Activated T-helper 1 cell treated with Interleukin-2 at 50 U/mL for 16 hours (primary cell): ENCODE measurements at places on chromosomes 6 and 20.

GRCh38 chr6:112827793-112828192, 480.7 kb downstream of the RFPL4B start:
- DNase-seq = no peak

GRCh38 chr6:141624301-141624700, 508.4 kb upstream of the GJE1 start:
- DNase-seq = no peak

GRCh38 chr6:18207438-18207837, 52.2 kb downstream of the KDM1B start:
- no peak for DNase-seq

- no peak for DNase-seq
Measured at GRCh38 chr20:31808481-31808880, 10.7 kb upstream of the MYLK2 start.

DNA sequence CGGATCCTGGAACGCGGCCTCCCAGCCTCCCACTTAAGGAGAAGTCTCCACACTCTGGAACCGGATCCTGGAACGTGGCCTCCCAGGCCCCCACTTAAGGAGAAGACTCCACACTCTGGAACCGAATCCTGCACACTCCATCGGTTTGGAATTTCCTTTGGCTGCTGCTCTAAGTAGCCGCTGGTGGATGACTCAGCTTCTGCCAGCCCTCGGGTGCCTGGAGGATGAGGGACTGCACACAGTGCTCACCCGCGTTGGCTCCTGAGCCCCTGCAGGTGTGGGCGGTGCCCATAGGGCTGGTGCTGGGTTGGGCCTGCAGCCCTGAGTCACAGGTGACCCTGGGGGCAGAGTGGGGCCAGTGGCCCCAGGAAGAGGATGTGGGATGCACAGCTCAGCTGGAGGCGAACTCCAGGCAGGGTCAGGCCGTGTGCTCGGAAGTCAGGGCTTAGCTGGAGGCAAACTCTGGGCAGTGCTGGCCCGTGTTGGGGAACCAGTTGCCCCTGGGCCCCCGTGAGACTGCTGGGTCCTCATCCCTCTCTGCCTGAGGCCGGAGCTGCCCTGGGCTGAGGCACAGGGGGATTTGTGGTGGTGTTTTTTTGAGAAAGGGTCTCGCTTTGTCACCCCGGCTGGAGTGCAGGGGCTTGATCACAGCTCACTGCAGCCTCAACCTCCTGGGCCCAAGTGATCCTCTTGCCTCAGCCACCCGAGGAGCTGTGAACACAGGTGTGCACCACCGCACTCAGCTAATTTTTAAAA, 13.9 kb upstream of the TNFRSF6B start:
- no peak for DNase-seq

- DNase-seq = no peak
Measured at GRCh38 chr6:2658788-2659187, 91.9 kb downstream of the MYLK4 start.

DNA sequence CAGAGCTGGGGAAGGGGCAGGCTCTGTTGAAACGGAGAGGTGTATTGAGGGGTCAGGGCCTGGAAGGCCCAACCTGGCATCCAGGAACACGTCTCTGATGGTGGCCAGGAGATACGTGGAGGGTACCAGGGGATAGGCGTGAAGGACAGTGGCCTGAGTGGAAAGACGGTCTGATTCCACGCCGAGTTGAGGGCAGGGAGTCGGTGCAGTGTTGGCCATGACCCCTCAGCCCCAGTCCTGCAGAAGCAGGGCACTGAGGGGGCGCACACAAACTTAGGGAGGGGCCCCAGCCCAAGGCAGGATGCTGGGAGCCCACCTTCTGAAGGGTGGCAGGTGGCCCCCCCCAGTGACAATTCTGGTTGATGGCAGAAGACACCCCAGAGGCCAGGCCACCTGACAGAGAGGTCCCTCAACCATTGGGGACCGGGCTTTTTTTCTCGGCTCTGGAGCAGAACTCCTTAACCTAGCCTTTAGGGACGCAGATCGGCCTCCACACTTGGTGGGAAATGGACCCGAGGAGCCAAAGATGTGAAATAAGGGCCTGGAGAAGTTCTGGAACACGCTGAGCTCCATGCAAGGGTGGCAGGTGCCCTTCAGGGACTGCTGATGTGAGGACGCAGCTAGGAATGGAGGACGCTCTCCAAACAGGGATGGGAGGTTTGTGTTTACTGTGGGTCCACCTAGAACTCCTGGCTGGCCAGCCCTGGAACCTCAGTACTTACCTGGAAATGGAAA, 91.0 kb downstream of the TMEM242 start:
- no peak for DNase-seq

DNA sequence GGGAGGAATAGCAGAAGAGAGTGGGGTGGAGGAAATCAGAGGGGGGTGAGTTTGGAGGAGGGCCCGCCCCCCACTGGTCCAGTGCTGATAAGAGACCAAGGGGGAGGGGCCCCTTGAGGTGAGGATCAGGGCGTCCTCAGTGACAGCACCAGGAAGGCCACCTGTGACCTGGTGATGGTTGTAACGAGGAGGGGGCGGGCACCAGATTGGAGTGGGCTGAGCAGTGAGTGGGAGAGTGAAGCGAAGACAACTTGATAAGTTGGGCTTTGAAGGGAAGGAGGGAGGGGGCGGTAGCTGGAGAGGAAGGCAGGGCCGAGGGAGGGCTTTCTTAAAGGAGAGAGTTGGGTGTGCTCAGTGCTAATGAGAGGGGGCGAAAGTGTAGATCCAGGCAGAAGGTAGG, 30.7 kb downstream of the CDH22 start:
- no peak for DNase-seq

GRCh38 chr20:51766994-51767866, 960 bp downstream of the ATP9A start:
- DNase-seq = no peak

GRCh38 chr6:32244946-32245398, 21.1 kb upstream of the NOTCH4 start:
- DNase-seq = peak; percentile 47

DNA sequence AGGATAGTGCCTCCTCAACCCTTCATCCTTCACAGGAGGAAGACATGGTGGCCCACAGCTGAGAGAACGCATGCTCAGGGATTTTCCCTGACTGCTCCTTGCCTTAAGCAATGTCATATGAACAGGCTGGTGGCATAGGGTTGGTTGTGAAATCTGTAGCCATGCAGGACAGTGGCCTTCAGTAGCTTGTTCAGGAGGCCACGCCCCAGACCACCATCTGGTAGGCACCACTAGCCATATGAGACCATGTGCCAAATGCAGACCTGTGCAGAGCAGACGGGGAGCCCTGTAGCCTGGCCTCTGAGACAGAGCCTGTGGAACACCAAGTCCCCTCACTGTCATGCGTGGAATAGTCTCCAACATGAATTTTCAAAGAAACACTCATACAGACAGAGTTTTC, 76.5 kb downstream of the ADTRP start:
- DNase-seq = no peak

- DNase-seq = no peak
Measured at GRCh38 chr6:11218538-11219399, 13.7 kb downstream of the NEDD9 start.

DNA sequence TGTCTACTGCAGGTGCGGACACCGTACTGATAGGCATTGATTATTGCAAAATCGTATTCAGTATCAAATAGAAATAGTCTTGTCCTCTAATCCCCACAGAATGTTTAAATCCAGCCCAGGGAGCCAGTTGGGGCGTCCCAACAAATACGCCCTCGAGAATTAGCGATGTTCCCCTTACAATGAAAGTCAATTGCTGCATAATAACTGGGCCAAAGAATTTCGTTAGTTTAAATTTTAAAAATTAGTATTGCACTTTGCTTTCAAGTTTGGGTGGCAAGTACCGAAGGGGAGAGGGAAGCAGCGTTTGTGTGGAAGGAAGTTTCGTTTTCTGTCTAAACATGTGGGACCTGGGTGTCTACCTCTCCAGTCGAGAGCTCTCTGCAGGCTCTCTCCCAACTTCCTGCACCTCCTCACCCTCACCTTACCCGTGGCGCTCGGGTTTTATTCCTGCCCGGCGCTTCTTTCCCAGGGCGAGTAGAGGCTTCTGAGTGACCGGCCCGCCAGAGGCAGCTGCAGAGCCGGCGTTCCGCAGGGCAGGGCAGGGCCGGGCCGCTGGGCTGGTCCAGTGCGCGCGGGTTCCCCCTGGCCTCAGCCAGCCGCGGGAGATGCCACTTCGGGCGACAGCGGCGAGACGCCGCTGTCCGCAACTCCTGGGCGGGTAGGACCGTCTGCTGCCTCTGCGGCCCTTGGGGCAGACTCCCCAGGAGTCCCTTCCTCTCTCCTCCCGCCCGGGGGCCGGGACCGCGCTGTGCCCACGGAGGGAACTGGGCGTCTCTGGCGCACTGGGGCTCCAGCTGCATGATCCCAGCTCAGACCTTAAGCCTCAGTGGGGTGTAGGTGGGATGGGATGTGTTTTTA, 862 bp upstream of the TFAP2C start:
- no peak for DNase-seq

DNA sequence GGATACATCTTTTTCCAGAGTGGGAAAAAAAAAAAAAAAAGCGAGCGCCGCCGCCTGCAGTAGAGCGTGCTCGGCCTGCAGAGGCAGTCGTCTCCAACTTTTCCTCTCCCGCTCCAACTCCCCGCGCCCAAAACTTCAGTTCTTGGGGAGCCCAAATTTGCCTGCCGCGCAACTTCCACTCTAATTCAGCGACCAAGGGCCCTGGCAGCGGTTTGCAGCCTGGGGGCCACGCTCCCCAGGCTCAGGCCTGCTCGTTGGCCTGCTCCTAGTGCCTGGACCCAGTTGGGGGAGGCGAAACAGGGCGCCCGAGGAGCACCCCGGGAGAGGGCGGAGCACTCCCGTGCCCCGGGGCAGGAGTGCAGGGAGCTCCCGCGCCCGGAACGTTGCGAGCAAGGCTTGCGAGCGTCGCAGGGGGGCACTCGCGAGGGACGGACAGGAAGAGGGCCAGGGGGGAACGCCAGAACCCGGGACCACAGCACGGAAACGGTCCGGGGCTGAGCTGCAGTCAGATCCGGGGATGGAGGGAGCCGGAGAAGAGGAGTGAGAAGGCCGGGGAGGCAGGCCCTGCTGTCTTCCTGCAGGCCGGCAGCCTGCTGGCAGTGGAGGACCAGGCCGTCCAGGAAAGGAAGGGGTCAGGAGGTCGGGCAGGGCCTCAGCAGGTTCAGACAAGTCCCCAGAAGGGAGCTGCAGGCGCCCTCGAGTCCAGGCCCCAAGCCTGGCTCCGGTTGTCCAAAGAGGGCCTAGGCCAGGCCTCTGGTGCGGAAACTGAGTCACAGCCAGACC, at the start of gene STX16:
STX16 (plus strand) TSS at position 508 of the 783 bp plus-strand sequence. CDS start 724 bp downstream, outside the sequence.
- peak; percentile 81 for DNase-seq

DNA sequence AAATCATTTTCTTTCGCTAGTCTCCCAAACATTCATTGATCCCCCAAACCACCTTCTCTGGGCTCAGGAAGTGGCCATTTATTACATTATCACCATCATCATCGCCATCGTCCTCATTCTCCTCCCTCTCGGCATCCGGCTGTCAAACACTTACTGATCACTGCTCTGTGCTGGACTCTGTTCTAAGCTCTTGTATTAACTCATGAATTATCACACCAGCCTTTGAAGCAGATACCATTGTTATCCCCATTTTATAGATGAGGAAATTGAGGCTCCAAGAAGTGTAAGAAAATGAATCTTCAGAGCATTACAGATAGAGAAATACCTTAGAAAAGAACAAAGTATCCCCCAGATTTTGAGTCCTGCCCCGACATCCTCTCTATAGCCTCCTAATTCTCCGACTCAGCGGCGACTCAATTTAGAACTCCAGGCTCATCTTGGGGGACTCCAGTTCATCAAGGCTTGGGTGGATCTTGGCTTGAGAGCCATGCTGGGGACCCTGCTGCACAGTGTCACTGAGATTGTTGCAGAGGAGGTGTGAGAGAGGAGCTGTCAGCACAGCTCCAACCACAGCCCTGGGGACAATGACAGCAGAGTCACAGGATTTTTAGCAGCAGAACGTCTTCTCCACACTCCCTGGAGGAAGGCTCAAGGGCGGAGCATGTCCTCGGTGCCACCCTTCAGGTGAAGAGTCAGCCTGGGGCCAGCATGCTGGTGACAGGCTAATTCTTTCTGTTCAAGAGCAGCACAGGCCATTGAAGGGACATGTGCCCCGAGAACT, 6.6 kb upstream of the EEF1E1 start:
- no peak for DNase-seq

GRCh38 chr20:36322131-36322530, 16.0 kb downstream of the DLGAP4 start:
- no peak for DNase-seq

GRCh38 chr20:32040142-32040953, 11.7 kb upstream of the HCK start:
- DNase-seq = no peak

GRCh38 chr6:50935442-50935841, 116.8 kb downstream of the TFAP2B start:
- DNase-seq = no peak

- DNase-seq = no peak
Measured at GRCh38 chr20:18057101-18057993, at the start of gene OVOL2. Gene OVOL2, minus strand, starts transcription at chr20:18057916. Its CDS starts 282 bp downstream, at chr20:18057634.

DNA sequence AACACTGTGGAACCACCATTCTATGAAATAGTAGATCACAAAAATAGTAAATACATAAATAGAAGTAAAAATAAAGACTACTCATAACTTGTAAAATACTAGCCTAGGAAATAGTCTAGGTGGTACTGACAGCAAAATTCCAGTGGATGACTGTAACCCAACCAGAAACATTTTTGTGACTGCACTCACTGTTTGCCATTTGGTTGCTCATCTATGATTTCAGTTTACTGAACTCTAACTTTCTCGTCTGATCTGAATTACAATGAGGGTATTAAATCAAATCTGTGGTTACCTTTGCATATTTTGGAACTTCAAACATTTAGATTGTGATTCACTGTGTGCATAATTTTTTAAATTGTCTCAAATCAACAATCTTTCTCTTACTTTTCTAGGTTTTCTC, 151.1 kb downstream of the KHDC1L start:
- DNase-seq = no peak

- no peak for DNase-seq
Measured at GRCh38 chr6:36739947-36740817, 42.6 kb downstream of the RAB44 start.

DNA sequence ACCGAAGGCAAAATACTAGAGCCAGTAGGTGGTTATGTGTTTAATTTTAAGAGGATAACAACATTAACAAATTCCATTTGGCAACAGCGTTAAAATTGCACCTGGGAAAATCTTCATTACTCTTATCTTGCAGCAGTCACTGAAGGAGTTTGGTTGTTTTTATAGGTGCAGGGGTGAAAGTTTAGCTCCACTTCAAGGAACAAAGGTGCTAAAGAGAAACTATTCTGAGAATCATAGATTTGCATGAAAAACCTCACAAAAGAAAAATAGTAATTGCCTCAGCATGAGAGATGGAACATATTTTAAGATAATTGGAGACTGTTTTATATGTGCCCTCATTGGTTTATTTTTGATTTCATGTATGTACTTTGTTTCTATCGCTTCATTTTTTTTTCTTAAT, 444.4 kb downstream of the UTRN start:
- no peak for DNase-seq

GRCh38 chr6:14681699-14682487, 564.0 kb upstream of the JARID2 start:
- no peak for DNase-seq

DNA sequence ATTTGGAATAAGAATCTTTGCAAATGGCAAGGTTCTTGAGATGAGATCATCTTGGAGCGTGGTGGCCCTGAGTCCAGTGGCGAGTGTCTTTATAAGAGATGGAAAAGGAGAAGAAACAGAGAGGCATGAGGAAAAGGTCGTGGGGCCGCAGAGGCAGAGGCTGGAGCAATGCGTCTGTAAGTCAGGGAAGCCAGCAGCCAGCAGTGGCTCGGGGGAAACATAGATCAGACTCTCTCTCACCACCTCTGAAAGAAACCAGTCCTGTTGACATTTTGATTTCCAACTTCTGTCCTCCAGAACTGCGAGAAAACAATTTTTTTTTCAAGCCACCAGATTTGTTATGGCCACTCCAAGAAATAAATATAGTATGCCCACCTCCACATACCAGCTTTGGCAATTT, 226.6 kb downstream of the TFAP2C start:
- DNase-seq = no peak
